Cerebellar cortex (tissue), 1 donor: ENCODE measurements at places on chromosomes 4 and X.

- DNase-seq, result peak; percentile 65
These were observed 3.7 kb upstream of the BEX4 start for GRCh38 chrX:103211012-103211715.

DNA sequence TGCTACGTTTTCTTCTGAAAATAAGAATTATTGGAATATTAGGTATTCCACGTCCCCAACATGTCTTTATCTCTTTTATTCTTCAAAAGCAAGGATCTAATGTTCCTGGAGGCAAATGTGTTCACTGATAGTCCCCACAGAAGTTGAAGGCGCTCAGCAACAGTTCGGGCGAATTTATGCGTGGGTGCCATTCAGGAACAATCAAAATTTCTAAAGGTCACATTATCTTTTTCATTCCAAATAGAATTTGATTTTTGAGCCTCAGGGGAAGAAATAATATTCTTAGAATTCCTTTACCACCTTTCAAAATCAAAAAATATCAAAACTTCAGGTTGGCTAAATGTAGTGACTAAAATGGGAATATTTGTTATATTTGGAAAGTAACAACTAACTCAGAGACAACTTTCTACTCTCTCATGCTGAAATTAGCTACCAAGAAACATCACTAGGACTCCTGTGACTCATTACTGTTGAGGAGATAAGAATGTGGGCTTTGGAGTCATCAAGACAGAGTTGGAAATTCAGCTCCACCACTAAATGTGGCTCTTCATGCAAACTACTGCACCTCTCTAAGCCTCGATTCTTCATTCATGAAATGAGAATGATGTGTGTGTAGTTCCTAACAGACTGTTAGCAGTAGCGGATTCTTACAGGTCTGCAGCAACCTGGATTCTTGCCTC, 72.3 kb upstream of the KIT start:
- DNase-seq, result no peak

- no peak for DNase-seq
These were observed 53.0 kb downstream of the ZFX start for GRCh38 chrX:24202465-24203031.

DNA sequence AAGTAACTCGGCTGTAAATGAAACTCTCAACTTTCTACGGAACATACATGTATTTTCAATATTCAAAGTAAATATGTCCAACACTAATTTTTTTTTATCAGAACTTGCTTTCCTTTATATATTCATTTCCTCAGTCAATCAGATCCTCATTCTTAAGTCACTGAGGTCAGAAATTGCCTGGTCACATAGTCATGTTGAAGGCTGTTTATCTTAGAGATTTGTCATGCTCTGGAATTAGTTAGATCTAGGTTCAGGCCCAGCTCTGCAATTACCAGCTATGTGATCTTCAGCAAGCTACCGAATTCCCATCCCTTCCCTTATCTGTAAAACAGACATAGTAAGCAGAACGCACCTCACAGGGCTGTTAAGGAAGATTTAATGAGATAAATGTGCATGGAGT, 228.8 kb downstream of the SPCS3 start:
- DNase-seq, result no peak

- no peak for DNase-seq
These were observed 19.2 kb downstream of the TMEM131L start for GRCh38 chr4:153485359-153485758.

DNA sequence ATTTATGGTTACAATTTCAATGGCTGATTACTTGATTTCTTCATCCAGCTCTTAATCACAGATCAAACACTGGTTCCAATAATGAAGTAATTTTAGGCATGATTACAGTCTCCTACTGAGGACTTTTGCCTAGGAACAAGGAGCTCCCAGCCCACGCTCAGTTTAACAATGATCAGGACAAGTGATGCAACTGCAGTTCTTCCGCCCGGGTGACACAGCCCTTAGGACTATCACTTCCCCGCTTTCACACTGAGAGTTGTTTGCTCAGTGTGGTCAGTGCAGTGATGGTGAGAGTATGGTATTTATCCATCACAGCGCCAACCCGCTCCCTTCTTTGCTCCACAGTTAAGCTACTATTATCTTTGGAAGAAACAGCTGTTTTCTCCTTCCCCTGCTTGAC, 203.2 kb upstream of the MBNL3 start:
- DNase-seq, result no peak

DNA sequence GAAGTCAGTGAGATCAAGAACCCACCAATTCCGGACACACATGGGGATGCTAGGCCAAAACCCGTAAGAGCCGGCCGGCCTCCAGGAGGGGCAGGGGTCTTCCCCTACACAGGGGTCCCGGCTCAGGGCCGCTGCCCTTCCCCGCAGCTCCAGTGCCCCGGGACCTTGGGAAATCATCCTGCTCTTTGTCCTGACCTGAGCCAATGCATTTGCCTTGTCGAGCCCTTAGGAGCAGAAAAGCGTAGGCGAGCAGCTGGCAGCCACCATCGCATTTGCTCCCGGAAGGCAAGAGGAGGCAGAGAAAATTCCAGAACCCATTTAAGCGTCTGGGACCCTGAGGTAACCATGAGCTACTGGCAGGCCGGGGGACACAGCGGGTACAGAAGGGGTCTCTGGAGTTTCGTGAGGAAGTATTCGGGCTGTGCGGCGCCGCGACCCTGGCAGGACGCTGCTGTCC, 7.4 kb upstream of the TNIP2 start:
- DNase-seq, result no peak
